ENCODE measurements at places on chromosomes 1 and 21.
A peak's percentile ranks its signal among the peaks of the same experiment; 100 is the strongest.

GRCh38 chr1:38133304-38133703 is 86.7 kb upstream of the POU3F1 start:
- no peak for DNase-seq

DNA sequence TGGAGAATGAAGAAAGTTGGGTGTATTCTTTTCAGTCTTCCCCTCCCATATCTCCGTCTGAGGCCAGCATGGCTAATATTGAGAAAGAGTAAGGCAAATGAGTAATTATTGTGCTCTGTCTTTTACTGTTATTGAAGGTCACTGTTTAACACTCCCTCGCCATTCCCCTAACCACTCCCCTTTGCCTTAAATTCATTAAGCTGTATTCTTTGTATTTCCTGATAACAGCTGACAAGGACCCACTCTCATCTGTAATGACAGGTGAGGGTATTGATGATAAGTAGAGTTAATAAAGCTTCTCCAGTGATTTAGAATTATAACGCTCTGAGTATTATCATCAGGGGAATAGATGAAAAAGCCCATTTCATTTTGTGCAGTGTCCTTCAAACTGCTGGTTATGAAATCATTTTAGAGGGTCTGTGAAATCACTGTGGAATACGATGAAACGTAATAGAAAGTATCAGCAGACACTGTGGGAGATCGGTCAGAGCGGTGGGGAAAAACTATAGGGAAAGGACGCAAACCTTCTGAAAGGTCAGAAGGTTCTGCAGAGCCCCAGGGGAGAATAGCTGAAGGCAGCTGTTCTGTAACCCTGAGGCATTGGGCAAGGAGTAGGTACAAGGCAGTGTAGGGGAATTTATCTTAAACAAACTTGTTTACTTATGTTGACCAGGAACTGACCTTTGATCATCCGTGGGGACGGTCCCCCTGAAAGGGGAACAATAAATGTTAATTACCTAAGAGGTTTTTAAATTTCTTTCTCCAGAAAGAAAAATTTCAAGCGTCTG is 46.3 kb upstream of the CACYBP start:
- DNase-seq: no peak

GRCh38 chr1:156926175-156926574 is 5.7 kb downstream of the LRRC71 start:
- peak; percentile 70 for DNase-seq

- DNase-seq: no peak
Observed at GRCh38 chr1:1398677-1399186, 403 bp downstream of the CCNL2 start.

- no peak for DNase-seq
Observed at GRCh38 chr1:78880223-78880622, 126.3 kb downstream of the ADGRL4 start.

GRCh38 chr1:205858141-205858961 is 8.4 kb upstream of the PM20D1 start:
- no peak for DNase-seq

GRCh38 chr1:200161801-200162200 is 134.3 kb downstream of the NR5A2 start:
- DNase-seq: no peak

- no peak for DNase-seq
Observed at GRCh38 chr21:35520856-35521255, 471.8 kb upstream of the RUNX1 start.
